Brain microvascular endothelial cell (primary cell): ENCODE measurements at places on chromosomes 16 and 17.

DNA sequence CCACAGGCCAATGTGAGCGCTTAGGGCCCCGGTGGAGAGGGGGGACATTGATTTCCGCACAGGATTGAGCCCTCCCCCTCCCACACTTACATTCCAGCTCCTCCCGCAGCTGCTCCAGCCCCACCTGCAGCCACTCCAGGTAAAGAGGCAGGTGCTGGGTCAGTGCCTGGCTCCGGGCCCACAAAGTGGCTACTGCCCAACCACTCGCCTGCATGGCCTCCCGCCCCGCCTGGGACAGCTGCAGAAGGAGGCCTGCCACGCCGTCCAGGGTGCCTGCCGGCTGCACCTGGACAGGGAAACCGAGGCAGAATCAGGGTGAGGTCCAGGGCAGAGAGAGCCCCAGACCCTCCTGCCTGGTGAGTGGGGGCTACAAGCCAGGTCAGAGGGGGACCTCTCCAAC lies 46.3 kb downstream of the RMI2 start:
- no peak for DNase-seq

DNA sequence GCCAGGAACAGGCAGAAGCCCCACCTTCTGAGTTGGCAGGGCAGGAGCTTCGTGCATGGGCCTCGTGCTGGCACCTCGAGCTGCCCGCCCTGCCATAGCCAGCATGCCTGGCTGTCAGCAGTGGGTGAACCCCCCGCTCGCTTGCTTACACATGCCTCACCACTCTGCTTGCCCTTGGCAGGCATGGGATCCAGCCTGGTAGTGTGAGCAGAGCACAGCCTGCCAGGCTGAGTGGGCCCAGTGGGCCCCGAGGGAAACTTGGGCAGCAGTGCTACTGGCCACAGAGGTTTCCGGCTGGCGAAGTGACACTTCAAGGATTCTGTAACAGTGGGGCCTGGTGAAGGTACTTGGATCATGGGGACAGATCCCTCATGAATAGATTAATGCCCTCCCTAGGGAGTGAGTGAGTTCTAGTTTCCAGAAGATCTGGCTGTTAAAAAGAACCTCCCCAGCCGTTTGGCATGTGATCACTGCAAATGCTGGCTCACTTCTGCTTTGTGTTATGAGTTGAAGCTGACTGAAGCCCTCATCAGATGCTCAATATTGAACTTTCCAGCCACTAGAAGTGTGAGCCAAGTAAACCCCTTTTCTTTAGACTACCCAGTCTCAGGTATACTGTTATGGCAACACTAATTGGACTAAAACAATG lies 114.7 kb downstream of the BCAS3 start:
- DNase-seq, result no peak

DNA sequence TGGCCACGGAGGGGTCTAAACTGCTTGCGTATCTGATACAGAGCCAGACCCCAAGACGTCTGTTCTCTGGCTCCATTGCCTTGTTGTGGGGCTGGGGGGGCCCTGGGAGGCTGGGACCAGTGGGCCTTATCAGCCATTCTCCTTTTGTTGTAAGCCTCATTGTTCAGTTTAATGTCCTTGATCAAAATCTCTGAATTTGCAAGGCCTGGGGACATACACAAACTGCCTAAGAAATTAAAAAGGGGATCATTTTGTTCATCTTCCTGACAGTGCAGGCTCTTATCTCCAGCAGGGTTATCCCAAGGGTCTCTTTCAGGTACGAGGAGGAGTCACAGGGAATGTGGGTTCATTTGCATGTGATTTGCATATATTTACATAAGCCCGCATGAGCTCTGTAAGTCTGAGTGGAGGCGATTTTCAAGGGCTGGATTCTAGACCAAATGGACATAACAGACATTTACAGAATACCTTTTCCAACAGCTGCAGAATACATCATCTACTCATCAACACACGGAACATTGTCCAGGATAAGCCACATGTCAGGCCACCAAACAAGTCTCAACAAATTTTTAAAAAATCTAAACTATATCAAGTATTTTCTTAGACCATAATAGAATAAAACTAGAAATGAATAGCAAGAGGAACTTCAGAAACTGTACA lies 269.8 kb downstream of the RBFOX1 start:
- no peak for DNase-seq

GRCh38 chr17:17824783-17825614 lies 11.8 kb downstream of the SREBF1 start:
- no peak for DNase-seq

GRCh38 chr17:76039121-76039520 lies 12.0 kb upstream of the EVPL start:
- DNase-seq, result no peak
